HS-5 (cell line): ENCODE measurements at places on chromosomes 3 and 15.

- no peak for DNase-seq
Observed at GRCh38 chr3:65619888-65620287, 418.8 kb downstream of the MAGI1 start.

GRCh38 chr3:112143689-112144088 lies 10.6 kb upstream of the GCSAM start:
- DNase-seq, result no peak

- no peak for DNase-seq
Observed at GRCh38 chr3:128318275-128318941, 148.3 kb downstream of the DNAJB8 start.

- DNase-seq, result no peak
Observed at GRCh38 chr3:10292505-10293419, at the start of gene GHRL. TSS of gene GHRL (minus strand) at chr3:10292947. CDS start at chr3:10290180, 2,767 bp downstream.

DNA sequence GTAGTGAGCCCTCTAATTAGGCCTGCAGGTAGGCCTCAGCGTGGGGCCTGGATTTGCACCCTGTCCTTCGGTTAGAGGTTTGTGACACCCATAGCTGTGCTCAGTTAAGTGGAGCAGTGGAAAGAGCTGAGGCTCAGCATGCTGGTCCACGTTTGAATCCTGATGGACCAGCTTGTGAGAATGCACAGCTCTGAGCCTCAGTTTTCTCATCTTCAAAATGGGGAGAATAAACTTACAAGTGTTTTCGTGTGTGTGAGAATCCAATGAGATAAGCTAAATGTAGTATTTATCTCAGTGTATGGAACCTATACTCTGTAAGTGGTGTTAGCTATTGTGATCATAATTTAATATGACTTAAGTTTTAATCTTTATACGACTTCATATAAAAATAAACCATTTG lies 22.5 kb downstream of the EEFSEC start:
- DNase-seq, result no peak

GRCh38 chr15:98957655-98958054 lies 49.9 kb downstream of the PGPEP1L start:
- DNase-seq, result no peak

- DNase-seq, result peak; percentile 84
Observed at GRCh38 chr3:185744997-185745843, 79.6 kb downstream of the IGF2BP2 start.

- no peak for DNase-seq
Observed at GRCh38 chr3:172692751-172693338, 18.0 kb downstream of the NCEH1 start.
